Hematopoietic multipotent progenitor cell treated with erythropoietin and hydrocortisone succinate and interleukin-3 and kit ligand, for 8 days (in vitro differentiated cells): ENCODE measurements at places on chromosomes 16 and 17.

GRCh38 chr16:56428091-56428490 is 2.7 kb upstream of the AMFR start:
- DNase-seq: no peak

- DNase-seq: no peak
These were observed 148.4 kb downstream of the PRKCA start for GRCh38 chr17:66450852-66451158.

- DNase-seq: no peak
These were observed 140.8 kb downstream of the PRKCA start for GRCh38 chr17:66443166-66443565.

DNA sequence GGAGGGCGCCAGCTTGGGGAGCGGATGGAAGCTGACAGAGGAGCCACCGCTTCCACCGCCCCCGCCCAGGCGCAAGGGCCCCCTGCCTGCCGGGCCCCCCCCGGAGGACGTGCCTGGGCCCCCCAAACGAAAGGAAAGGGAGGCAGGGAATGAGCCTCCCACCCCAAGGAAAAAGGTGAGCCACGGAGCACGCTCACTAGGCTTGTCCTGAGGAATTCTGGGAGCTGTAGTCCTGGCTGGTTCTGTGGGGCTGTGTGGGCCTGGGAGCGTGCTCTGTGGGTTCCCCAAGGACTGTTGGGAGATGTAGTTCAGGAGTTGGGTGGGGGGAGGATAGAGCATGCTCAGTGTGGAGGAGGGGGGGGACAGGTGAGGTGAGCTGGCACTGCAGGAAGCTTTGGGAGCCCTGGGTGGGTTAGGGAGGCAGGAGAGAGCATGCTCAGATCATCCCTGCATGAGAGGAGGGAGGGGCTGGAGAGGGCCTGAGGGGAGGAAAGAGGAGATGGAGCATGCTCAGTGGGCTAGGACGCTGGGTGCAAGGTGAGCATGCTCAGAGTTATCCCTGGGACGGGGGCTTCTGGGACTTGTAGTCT is 4.5 kb downstream of the FBXL19 start:
- DNase-seq: peak; percentile 72

- DNase-seq: no peak
These were observed 157.0 kb downstream of the C16orf95 start for GRCh38 chr16:87160234-87160636.

- DNase-seq: no peak
These were observed 79.1 kb downstream of the TAOK1 start for GRCh38 chr17:29469276-29469675.

DNA sequence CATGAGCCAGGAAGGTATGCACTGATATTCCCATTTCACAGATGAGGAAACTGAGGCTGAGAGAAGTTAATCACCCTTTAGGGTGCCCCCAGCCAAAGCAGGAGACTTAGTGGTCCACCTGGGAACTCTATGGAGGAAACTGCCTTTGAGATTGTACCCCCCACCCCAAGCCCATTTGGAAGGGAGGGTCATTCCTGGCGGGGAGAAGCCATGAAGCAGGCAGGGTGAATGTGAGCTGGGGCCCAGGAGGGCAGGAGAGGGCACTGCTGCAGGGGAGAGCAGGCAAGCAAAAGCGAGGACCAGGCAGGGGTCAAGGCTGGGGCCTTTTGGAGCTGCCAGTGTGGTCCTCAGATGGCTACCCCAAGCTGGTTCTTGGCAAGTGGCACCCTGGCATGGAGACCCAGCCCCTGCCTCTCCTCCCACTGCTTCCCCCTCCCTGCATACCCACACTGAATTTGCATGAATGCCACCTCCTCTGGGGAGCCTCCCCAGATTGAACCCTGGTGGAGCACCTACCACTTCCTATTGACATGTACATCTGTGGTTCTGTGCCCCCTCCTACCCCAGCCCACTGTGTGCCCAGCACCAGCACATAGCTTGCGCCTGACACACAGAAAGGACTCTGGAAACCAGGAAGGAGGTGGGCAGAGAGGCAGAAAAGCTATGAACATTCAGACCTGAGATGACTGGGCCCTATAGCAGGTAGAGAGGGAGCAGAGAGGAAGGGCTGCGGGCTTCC is 965 bp upstream of the TMC6 start:
- peak; percentile 59 for DNase-seq

DNA sequence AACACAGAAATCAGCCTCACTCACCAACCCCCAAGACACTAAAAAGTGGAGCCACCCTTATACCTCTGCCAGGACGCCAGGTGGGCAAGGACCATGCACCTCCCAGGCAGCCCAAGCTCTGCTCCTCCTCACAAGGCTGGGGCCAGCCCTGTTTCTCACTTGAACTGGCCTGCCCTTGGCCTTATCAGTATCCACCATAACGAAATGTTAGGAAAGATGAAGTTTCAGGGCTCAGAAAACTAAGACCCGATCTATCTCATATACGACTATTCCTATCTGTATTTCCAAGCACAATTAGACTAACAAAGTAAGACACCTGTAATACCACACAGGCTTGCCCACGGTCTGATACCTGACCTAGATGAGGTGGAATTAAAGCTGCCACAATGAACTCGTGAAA is 6.9 kb downstream of the FBXO31 start:
- peak; percentile 71 for DNase-seq

GRCh38 chr16:11334831-11335404 is 10.3 kb upstream of the RMI2 start:
- DNase-seq: no peak

DNA sequence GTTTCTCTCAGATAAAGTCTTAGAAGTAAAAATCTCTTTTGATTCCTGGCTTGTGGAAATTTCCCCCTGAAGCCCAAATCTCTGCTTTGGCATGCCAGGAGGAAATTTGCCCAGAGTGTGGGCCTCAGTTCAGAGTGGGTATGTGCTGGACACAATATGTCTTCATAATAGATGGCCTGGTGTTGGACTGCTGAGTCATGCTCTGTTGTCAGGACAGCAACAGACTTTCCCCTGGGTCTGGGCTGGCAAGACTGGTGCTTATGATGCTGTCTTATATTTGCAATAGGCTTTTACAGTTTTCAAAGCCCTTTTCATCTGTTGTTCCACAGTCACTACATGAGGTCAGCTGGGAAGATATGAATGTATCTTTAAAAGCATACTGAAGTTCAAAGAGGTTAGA is 57.0 kb downstream of the SHISA9 start:
- no peak for DNase-seq

DNA sequence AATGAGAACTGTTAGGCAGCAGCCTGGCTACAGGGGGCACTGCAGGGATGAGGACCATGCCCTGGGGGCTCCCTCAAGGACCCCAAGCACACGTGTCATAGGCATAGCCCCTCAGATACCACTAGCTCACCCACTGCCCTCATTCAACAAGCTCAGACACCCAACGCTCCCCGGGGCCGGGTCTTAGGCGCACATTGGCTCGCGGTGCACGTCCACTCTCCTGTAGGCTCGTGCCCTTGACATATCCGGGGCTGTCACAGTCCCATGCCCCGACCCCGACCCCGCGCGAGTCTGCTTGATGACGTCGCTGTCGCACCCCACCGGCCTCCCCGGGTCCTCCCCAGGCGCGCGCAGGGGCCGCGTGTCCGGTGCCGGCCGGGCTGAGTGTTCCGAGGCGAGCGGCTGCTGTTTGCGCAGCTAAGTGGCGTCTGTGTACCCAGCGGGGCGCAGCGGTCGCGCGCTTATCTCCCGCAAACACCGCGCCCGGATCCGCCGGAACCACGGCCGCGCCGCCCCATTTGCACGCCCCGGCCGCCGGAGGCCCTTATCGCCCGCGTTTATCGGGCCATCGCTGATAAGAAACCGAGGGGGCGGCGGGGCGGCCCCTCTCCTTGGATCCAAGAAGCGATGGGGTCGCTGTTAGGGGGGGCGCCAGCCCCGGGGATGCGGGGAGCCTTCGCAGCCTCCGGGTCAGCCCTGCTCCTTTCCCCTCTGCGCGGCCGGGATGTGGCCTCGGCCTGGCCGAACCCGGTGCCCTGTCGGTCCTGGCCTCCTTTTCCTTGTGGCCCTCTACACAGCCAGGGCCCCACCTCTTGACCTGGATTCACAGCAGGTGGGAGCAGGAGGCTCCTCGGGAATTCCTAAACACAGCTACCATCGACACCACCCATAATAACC is 20.7 kb upstream of the NAGS start:
- no peak for DNase-seq

DNA sequence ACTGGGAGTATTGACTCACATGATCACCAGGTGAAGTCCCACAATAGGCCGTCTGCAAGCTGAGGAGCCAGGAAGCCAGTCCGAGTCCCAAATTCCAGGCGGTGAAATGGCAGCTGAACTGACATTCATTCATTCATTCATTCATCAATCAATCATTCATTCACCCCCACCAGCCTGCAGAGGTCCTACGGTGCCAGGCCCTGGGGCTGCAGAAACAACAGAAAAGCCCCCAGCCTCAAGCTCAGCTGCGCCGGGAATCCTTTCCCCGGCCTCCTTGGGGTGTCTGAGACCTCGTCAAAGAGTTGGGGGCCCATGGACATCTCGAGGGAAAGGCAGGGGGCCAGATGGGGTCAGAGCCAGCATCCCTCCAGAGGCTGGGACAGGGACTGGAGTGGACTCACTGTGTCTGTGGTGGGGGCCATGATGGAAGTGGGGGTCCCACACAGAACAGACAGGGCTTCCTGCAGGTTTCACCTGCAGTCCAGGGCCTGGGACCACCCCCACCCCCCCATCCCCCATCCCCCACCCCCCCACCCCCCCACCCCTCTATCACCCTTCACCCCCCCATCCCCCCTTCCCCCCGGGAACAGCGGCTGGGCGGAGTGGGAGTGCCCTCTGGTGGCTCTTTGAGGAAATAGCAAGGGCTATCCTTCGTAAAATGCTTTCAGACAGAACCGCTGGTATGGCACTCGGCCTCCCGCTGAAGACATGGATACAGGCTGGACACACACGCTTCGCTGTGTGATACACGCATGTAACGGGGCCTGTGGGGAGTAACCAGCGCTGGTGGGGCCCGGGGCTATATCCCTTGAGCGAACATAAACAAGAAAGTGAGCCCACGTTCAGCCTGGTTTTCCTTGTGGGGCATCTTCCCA is 8.5 kb upstream of the ZC3H18 start:
- peak; percentile 54 for DNase-seq

DNA sequence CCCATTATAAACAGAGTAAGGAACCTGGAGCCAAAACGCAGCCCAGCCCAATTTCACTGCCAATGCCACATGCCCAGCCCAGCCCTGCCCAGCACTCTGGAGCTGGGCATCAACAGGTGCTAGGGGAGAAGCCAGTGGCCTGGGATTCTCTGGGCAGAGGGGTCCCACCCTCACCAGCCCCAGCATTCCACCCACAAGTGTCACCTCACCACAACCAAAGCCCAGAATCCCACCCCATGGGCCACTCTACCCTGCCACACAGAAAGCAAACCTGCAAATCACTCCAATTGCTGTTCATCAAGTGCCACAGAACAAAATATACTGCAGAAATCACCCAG is 102.5 kb upstream of the CDH5 start:
- DNase-seq: no peak

DNA sequence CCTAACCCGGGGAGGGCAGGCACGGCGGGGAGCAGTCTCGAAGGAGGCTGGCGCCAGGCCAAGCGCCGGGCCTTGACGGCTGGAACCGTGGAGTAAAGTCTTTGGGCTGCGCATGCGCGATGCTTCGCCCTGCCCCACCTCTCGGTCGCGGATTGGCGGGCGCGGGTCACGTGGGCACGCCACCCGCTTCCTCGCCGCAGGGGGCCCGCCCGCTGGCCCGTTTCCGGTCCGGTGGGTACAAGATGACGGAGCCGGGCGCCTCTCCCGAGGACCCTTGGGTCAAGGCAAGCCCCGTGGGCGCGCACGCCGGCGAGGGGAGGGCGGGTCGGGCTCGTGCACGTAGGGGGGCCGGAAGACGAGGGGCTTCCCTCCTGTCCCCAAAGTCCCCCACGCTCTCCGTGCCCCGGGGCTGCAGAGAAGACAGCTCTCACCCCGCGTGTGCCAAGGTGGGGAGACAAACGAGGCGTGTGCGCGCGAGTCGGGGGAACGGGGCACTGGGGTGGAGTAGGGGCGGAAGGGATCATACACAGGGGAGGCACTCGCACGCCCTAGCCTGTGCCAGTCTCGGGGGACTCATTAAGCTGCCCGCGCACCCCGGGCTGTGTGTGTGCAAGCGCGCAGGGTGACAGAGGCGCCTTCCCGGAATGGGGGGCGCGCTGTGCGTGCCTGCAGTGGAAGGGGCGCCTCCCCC is at the start of gene MLX:
MLX (plus strand) TSS at position 218 of the 691 bp plus-strand sequence; CDS start at position 243, 25 bp downstream.
- DNase-seq: peak; percentile 97

- DNase-seq: peak; percentile 59
These were observed 12.8 kb upstream of the NGFR start for GRCh38 chr17:49482144-49482817.

DNA sequence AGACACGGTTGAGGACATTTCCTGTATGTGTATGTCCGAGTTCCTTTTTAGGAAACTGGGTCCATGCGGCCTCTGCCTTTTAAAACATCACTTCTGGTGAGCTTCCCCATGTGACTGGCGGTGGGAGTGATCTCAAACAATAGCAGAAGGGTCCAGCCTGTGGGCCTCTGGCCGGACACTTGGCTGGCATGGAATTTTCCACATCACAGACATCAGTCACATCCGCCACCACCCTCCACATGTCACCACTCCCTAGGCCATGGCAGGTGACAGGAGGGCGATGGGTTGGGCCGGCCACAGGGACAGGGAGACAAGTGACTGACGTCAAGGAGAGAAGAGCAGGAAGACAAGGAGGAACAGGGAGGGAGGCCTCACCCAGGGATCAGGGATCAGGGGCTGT is 83.7 kb downstream of the DNAH17 start:
- DNase-seq: no peak

- no peak for DNase-seq
These were observed 9.5 kb upstream of the ZNF469 start for GRCh38 chr16:88373211-88373610.

DNA sequence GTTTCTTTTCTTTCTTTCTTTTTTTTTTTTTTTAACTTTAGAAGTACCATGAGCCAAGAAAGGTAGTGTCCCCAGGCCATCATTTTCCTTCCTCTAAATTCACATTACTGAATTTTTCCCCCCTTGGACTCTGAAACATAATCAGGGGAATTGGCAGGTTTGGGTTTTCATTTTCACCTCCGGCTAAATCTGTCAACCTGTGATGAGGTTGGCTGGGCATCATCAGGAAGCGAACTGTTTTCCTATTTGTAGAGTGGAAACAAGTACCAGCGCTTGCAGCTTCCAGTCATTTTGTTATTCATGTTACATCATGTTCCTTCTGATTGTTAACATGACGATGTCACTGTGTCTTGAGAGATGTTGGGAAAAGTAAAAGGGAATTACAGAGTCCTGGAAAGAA is 641.9 kb upstream of the RBFOX1 start:
- DNase-seq: no peak

GRCh38 chr17:32792207-32792606 is 84.7 kb downstream of the MYO1D start:
- DNase-seq: no peak
